Activated T-cell treated with anti-CD3 and anti-CD28 coated beads, Interleukin-2, amount 50 U/mL, for 48 hours (primary cell): ENCODE measurements at places on chromosomes 6 and 20.

DNA sequence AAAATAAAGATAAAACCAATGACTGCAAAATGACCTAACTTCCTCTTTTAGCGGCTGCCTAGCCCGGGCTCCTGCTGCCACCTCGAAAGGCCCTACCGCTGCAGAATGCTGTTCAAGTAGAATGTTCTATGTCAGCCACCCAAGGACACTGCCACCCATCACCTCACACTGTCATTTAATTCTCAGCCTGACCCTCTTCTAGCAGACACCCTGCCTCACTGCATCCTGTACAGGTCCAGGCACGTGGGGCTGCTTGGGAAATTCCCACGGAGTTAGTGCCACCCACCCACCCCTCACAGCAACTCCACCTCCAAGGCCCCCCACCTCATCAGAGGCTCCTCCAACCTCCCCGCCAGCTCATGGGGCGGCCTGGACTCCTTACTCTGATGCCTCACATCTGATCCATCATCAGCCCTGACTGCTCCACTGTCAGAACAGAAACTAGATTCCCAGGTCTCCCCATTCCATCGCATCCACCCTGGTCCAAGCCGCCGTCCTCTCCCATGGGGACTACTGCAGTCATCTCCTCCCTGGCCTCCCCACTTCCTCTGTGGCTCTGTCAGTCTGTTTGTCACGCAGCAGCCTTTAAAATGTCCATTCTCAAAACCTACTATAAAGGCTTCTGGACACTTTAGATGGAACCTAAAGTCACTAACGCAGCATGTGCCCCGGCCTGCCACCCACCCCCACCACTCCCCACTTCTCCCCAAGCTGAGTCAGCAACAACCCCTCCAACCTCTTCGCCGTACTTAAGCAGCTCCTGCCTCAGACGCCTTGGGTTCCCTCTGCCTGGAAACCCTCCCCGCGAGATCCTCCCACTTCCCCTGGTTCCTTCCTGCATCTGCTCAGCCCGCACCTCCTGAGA lies 17.0 kb downstream of the NFATC2 start:
- peak; percentile 65 for DNase-seq

DNA sequence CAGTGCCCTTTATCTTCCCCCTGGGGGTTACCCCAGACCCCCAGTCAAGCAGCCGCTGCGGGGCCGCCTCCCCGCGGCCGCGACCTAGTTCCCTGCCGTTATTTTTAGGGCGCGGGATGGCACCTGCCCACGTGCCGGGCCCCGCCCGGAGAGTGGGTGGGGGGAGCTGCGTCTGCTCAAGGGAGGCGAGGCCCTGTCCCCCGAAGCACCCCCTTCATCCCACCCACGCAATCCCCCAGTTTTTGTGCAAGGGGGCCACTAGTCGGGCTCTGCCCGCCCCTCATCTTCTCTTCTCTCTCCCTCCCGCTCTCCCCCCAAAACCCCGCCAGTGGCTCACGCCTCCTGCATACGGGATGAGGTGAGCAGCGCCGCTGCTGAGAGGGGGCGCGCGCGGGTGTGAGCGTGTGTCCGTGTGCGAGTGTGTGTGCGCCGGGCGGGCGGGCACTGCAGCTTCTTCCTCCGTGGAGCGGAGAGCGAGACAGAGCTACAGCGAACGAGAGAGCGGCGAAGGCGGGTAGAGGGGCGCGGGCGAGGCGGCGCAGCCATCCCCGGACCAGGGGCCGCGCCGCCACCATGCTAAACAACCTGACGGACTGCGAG lies at the start of gene SLC12A5:
TSS of gene SLC12A5 (plus strand) at position 444 of the 600 bp plus-strand sequence. CDS start at position 574, 130 bp downstream.
- DNase-seq: no peak

DNA sequence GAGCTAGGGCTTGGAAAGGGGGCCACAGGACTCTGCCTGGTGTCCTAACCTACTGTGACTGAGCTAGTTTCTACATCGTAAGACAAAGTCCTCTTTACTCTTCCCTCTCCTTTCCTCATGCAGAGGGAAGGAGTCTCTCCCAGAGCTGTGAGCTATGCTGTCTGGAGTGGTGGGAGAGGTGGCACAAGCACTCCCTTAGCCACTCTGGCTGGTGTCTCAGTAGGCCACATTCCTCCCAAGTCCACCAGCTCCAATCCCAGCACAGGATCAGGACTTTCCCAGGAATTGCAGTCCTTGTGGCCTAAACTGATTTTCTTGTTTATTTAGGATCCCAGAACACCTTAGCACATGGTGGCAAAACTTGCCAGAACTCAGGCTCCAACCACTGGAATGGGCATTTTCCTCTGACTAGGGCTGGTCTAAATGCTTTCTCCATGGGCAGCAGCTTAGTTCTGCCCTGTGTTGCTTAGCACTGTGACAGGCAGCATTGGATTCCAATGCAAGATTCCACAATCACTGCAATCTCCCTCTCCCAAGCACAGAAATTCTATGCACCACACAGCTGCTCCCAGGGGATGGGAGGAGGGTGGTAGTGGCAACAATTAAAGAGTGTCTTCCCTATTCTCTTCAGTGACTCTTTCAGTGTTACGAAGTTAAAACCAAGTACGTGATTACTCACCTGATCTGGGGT lies 733.3 kb downstream of the HACE1 start:
- no peak for DNase-seq

GRCh38 chr6:49634836-49635218 lies 1.8 kb downstream of the RHAG start:
- DNase-seq: no peak
